Ovary (tissue), 10 donors: ENCODE measurements at places on chromosomes 16 and 17. TPM values are rescaled to one million over a fixed set of nuclear protein-coding genes. Genes with fewer than 3 reads are reported as not detected.
A peak's percentile ranks its signal among the peaks of the same experiment; 100 is the strongest.

Gene TNFRSF17
- total RNA-seq: 0.20 TPM

Gene ARHGAP44
- total RNA-seq: 8.9 TPM

GRCh38 chr16:8950580-8951077, 13.1 kb downstream of the USP7 start:
- DNase-seq: no peak

Gene PHF23
- total RNA-seq: 25.5 TPM

GRCh38 chr17:1031711-1032110, 34.8 kb downstream of the TIMM22 start:
- peak; percentile 80 for DNase-seq

GRCh38 chr17:27049104-27049784, 244.7 kb upstream of the WSB1 start:
- DNase-seq: no peak

- DNase-seq: no peak
These were observed 106.9 kb downstream of the SYCE1L start for GRCh38 chr16:77306075-77306474.

- DNase-seq: no peak
These were observed 63.0 kb downstream of the RMI2 start for GRCh38 chr16:11408216-11408615.

Gene KIF1C
- 90.3 TPM for total RNA-seq

- DNase-seq: no peak
These were observed at the start of gene IL17C for GRCh38 chr16:88638323-88639230. IL17C (plus strand) TSS chr16:88638572; CDS start chr16:88638642, 70 bp downstream.

Gene HAGH
- total RNA-seq: 24.4 TPM

Gene ACSM2A
- total RNA-seq: not detected

GRCh38 chr17:29444589-29444988, 54.4 kb downstream of the TAOK1 start:
- no peak for DNase-seq

GRCh38 chr17:4764595-4764994, 7.1 kb upstream of the TM4SF5 start:
- no peak for DNase-seq

Gene IRX3
- total RNA-seq: 1.8 TPM

GRCh38 chr16:74309789-74310781, 13.5 kb downstream of the PSMD7 start:
- no peak for DNase-seq

DNA sequence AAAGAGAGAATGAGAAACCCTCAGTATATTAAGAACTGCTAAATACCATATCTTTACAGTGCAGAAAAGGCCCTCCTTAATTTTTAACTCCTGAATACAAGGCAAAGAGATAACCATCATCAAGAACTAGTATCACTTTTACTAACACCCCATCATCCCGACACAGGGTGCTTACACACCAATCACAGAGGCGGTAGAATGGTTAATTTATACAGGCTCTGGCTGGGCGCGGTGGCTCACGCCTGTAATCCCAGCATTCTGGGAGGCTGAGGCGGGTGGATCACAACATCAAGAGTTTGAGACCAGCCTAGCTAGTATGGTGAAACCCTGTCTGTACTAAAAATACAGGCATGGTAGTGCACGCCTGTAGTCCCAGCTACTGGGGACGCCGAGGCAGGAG, 4.2 kb downstream of the PSMD12 start:
- no peak for DNase-seq
